ENCODE measurements at places on chromosomes 2 and 18. TPM values are rescaled to one million over a fixed set of nuclear protein-coding genes. Genes with fewer than 3 reads are reported as not detected.

The MAPRE3 gene
- total RNA-seq: 1.6 TPM

The CHRNG gene
- not detected for total RNA-seq

DNA sequence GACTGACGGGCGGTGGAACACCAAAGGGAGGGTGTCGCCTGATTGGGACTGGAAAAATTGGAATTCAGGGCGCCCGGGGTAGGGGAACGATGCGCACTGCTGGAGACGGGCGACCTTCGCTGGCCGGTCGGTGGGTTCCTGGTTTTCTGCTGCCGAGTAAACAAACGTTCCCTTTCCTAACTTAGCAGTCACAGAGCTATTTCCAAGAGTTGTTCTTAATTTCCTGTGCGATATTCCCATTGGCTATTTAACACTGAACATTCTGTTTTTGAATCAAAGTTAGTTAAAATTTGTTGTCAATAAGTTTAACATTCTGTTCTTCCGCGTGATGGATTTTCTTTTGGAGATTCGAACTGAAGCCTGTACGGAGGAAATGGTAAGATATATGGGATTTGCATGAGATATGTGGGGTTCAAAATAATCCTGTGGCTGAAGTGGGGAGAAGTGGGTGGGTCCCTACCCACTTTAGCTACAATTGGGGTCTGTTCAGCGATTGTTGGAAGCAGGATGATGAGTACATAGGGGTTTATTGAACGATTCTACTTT is 862 bp downstream of the C18orf54 start:
- DNase-seq: no peak

- DNase-seq: no peak
Measured at GRCh38 chr2:81050580-81051095, 746.1 kb upstream of the LRRTM1 start.

DNA sequence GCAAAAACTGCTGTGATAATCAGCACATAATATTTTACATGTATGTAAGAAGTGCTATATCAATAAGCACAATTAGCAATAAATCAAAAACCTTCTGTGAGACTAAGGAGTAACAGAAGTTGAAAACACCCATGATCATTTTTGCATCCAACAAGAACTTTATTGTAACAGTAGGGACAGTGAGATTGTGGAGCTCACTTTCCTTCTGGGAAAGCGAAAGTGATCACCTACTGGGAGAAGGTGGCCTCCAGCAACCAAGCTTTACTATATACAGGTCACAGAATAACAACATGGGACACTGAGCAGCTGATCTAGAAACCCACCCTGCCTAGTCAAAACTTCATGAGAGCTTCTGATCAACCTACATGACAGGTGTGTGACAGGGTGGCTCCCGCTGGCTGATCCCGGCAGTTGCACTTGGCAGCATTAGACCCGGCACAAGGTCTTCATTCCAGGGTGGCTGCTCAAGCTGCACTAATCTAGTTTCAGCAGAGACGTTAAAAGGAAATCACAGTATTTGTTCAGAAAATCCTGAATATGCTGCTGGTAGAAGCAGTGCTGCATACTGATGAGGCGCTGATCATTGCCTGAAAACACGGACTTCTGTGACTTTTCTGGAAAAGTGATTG is 63.5 kb upstream of the ARL5A start:
- DNase-seq: no peak

DNA sequence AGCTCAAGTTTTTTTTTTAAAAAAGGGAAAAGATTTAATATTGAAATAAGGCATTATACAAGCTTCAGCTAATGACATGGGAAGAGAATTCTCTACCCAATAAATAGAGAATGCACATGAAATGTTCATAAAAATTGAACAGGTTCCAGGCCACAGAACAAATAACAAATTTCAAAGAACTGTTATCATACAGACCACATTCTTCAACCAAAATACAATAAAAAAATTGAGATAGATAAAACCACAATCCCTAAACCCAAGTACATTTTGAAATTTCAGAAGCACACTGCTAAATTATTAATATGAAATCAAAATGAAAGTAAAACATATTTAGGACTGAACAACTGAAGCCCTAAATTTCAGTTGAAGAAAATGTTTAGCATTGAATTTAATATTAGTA is 89.6 kb downstream of the BCL2 start:
- no peak for DNase-seq

GRCh38 chr2:195848119-195848899 is 191.3 kb downstream of the SLC39A10 start:
- DNase-seq: no peak

DNA sequence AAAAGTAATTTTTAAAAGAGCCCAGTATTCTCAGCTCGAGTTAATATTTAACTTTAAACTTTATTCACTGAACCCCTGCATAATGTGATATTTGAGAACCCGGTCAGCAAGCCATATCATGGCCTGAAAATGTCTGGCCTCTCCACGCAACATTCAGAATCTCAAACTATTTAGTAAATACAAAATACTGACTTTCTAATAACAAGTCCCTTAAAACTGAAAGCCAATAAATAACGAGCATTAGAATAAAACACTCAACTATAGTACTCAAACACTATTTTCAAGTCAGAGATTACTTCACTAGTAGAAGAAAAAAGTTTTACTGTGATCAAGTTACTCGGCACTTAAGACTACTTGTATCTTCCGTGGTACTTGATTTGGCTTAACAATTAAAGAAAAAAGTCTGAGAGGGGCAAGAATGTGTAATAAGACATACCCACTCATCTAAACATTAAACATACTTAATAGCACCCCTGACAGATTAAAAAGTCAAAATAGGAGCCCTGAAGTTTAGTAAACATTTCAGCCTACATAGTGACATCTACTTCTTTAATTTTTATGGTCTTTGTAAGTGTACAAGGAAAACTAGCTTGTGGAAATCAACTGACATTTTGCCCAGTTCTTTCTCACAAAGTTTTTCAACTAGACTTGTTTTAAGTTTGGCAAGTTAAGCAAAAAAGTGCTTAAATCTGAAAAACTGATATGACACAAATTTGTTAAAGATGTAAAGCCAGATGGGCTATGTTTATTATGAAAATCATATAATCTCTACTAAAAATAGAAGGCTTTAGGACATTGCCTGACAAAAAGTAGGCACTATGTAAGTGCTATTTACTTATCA is 38.2 kb downstream of the RTN4 start:
- DNase-seq: no peak

GRCh38 chr2:178908810-178909209 is 101.6 kb upstream of the TTN start:
- no peak for DNase-seq

DNA sequence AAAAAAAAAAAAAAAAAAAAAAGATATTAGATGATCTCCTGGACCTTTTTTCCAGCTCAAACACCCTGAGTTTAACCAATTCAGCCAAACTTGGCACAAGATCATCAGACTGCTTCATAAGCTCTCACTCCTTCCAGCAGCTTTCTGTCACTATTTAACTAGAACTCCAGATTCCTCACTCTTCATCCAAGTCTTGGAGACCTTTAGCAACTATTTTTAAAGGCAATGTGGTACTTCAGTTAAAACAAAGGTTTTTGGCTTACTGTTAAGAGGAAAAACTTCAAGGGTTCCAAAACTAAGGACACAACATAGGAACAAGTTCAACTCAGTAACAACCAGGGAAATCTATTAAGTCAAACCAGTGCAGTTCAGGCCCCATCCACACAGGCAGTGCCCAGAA is 23.2 kb downstream of the LAMA1 start:
- DNase-seq: peak; percentile 52

DNA sequence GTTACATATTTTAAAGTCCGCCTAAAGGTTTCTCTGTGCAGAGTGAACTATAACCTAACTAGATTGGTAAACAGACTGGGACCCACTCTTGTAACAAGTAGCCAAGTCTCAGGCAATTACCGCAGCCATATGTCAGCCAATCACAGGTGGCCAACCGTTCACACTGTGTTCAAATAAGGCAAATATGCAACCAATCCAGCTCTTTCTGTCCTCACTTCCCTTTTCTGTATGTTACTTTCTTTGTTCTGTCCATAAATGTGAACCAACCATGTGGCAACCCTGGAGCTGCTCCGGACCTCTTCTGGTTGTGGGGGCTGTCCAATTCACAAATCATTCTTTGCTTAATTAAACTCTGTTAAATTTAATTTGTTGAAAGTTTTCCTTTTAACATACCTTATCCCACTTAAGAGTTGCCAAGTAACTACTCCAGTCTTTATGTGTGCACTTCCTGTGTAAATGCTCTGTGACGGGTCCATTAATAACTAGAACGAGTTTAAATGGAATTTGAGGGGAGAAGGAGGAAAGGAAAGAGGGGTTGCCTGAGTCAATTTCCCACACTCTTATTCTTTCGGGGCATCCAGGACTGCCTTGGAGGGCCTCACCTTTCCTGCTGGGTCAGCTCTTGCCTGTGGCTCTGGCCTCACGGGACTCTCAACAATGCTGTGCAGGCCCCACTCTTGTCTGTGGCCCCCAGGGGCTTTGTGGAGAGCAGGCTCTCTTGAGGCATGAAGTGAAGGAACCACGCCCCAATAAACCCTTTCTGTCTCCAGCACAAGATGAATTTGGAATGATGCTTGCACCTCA is 6.6 kb upstream of the RPL37A start:
- no peak for DNase-seq
